Uterus (tissue), 4 donors: ENCODE measurements at places on chromosomes 5 and 9.

DNA sequence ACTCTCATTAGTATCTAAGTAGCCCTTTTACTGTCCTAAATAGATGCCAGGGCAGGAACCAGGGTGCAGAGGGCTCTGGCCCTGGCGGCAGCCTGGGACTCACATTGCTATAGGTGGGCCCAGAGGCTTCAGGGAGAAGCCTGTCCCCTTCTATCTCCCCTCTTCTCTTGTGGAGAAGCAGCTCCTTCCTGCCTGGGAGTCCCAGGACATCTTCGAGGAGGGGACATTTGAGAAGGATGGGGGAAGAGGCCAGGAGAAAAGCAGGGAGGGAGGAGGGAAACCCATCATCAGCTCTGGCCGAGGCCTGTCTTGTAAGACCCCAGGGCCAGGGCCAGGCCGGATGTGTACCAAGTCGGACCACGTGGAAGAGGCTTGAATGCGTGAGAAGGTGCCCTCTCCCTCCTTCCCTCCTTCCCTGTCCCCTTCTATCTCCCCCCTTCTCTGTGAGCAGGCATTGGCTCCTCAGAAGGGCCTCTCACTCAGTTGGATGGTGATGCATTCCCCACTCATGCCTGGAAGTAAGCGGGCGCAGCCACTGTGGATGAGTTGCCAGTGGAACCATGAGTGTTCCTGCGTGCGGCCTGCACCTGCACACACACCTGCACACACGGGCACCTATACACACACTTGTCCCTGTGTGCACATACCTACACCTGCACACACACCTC lies 20.7 kb upstream of the LPCAT1 start:
- DNase-seq = peak; percentile 8

- no peak for DNase-seq
Observed at GRCh38 chr9:124551472-124552272, 44.5 kb upstream of the NR5A1 start.

GRCh38 chr5:66987126-66987525 lies 209.5 kb downstream of the CD180 start:
- DNase-seq = no peak

DNA sequence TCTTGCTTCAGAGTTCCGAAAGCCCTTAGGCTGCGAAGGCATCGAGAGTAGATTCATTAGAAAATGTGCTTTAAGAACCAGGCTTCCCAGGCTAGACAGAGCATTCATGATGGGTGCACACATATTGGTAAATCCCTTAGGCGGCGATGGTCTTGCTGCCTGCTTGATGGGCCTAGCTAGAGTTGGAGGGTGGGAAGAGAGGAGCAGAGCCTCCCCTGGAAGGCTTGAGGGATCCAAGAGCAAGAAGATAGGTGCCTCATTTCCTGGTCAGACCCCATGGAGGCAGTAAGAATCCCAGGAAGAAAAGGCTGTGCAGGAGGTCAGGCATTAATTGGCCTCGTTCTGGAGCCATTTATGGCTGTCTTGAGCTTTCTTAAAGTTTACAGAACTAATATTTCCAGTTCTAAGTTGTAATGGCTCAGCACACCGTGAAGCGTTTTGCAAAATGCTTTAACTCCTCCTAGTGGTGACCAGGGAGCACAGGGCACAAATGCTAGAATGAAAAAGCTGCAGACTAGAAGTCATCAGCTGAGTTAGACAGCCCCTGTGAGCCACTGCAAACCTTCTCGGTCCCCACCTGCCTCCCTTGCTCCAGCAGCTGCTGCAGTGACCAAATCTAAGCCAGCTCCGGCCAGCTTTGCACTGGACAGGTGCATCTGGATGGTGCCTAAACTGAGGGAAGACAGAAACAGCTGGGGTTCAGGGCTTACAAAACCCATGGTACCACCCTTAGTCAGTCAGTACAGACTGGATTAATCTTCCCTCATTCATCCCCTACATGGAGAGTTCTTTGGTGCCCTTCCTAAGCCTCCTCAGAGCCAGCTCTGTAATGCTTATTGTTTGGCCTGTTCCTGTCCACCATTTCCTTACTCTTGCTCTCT lies 14.7 kb downstream of the SLC45A2 start:
- no peak for DNase-seq

DNA sequence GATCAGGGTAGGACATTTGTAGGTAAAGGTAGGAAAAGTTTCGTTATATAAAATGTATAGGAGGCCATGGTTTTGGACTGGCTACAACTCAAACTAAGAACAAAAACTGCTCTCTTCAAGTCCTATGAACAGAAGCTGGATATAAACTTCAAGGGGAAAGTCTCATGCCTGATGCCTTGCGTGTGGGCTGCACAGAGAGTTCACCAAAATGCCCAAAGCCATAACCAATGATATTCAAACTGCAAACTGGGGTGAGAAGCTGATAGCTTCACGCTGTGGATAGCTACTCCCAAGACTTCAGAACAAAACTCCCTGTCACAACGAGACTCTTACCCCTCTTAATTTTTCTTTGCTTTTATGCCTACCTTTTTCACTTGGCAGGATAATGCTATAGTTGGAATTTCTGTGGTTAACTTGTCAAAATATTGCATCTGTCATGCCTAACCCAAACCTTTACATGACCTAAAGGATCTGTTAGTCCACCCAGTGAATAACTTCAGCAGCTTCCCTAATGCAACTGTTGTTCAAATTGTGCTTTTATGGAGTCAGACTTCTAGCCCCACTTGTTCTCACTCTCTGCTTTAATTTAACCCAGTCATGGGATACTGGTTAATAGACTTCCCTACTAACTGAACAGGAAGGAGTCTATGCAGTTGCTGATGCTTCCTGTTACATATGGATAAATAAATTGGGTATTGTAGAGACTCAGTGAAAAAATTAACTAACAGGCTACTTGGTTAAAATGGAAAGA lies 71.9 kb downstream of the SFXN1 start:
- no peak for DNase-seq

GRCh38 chr9:90871327-90871935 lies 69.8 kb downstream of the SYK start:
- no peak for DNase-seq

DNA sequence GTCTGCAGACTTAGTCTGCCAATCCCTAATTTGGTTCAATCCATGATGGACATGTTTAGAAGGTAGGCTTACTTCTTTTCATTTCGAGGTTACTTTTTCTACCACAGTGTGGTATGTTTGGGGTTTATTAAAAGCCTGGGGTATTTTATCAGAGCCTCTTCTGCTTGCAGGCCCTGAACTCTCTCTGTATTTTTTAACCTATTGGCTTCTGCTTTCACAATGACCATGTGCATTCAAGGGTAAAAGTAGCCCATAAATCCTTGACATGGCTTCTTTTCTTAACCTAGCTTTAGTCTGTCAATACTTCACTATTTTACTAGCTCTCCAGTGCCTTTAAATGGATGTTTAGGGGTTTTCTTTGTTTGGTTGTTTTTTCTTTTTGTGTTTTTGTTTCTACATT lies 286.6 kb downstream of the FER start:
- DNase-seq = no peak

DNA sequence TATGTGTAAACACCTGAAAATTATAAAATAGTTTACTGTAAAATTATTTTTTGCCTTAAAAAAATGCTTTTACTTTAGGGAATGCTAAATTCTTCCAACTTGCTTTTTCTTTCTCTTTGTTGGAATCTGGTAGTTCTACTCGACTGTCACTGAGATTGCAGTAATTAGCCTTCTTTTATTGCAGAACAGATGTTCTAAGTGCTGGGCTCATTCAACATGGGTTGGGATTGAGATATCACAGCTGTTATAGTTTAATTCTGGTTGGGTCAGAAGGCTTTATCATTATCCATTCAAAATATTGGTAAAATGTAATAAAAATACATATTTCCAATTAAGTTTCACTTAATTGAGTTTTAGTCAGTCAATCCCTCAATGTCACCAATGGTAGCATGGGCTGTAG lies 686.7 kb downstream of the CDH18 start:
- no peak for DNase-seq

DNA sequence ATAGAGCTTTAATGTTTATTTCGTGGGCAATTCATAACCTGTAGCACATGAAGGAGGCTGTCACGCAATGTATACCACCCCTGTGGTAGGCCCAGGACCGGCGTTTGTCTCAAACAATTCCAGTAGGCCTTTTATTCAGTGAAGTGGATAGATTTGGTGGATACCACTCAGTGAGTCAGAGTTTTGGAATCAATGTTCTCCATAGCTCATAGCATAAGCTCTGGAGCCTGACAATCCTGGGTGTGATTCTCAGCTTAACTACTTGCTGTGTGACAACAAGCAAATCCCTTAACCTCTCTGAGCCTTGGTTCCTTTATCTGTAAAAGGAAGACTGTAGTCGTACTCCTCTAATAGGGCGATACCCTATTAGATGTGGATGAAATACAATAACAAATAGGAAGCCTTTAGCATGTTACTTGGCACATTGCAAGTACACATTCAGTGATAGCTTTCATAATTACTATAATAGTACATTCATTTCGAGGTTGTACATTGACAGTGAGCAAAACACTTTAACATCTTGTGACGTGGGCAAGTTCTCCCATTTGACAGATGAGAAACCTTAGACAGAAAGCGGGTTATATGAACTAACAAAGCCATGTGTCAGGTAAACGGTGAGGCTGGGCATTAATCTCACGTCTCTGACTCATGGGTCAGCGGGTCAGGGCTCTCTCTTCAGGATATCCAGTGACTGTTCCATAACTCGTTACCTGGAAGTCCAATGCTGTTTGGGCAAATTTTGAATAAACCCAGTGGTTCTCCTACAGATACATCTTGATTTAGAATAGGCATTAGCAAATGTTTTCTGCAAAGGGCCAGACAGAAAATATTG lies 130.8 kb downstream of the C9orf152 start:
- no peak for DNase-seq

- DNase-seq = no peak
Observed at GRCh38 chr9:135655317-135655716, 7.8 kb upstream of the LCN9 start.

- DNase-seq = no peak
Observed at GRCh38 chr5:81505672-81506071, 111.7 kb upstream of the ACOT12 start.

DNA sequence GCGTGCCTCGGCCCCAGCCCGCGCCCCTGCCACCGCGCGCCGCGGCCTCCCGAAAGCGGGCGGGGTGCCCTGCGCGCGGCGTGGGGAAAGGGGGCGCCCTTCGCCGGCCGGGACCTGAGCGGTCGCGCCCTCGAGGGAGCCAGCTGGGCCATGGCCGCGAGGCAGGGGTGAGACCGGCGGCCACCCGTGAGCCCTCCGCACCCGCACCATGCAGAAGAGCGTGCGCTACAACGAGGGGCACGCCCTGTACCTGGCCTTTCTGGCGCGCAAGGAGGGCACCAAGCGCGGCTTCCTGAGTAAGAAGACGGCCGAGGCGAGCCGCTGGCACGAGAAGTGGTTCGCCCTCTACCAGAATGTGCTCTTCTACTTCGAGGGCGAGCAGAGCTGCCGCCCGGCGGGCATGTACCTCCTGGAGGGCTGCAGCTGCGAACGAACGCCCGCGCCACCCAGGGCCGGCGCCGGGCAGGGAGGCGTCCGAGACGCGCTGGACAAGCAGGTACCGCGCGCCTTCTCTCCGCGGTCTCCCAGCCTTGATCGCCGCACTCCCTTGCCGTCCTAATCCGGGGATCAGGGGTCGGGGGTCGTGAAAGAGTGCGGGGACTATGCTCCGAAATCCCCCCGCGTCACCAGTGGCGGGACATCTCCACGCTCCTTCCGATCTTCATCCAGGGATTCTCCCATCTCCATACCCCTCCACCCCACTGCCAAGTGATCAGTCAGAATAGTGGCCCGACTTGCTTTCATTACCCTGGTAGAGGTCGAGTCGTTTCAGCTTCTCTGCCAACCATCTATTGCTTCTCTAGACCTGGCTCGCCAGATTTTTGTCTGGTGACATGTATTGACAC lies 590 bp downstream of the RASGRF2 start:
- DNase-seq = peak; percentile 32
